ENCODE measurements at places on chromosomes 7 and 10. TPM values are rescaled to one million over a fixed set of nuclear protein-coding genes. Genes with fewer than 3 reads are reported as not detected.

NANOS1 gene
- polyA plus RNA-seq = 3.4 TPM

SPDYE2 gene
- polyA plus RNA-seq = 1.6 TPM

TAC1 gene
- polyA plus RNA-seq = 0.60 TPM

KCP gene
- polyA plus RNA-seq = 14.0 TPM

DNA sequence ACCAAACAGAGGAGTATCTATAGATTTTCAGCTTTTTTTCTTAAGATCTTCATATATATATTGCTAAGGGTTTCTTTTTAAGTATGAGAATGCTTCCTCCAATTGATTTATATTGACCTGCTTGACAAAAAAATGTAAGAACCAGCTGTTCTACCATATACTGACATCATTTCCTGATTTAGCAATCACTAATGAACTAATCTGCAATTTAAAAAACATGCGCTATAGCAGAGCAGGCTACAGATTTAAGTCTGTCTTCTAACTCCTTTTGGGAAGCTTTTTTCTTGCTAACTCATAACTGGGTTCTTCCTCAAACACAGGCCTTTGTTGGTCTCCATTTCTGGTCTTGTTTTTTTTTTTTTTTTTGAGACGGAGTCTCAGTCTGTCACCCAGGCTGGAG is 33.2 kb downstream of the ABCC2 start:
- no peak for DNase-seq

GDF10 gene
- 2.9 TPM for polyA plus RNA-seq

DNA sequence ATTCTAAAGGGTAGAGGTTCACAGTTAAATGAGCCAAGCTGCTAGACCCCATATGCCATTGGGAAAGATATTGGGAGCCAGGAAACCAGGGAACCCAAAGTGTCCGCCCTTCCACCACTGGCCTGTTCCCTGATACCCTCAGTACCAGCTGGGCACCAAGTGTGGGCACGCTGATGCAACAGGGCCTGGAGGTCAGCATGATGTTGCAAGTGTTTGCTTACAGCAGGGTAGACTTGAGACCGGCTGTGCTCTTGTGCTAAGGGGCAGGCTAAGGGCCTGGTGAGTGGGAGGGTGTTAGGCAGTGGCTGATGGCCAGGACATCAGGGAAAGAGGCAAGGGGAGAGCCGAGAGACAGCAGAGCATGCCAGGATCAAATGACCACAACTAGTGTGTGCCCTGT is 21.0 kb upstream of the MYL7 start:
- DNase-seq = no peak

C10orf105 gene
- 0.15 TPM for polyA plus RNA-seq

DNA sequence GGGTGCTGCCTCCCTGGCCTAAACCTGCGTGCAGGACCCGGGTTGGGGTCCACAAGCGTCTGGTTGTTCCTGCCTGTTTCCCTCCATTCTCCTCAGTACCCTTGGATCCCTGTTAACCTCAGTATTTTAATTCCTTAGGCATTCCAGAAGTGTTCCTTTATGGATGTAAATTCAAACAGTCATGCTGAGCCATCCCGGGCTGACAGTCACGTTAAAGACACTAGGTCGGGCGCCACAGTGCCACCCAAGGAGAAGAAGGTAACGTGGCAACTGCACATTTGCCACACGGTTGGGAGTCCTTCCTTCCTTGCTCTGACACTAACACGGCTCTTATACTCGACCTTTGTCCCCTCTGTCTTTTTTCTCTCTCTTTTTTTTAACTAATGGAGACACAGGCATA is 187.1 kb downstream of the ARHGAP21 start:
- no peak for DNase-seq

- no peak for DNase-seq
These were observed 103.0 kb downstream of the VOPP1 start for GRCh38 chr7:55469271-55469681.

- DNase-seq = peak; percentile 51
These were observed 61.7 kb downstream of the SH2D4B start for GRCh38 chr10:80599424-80599847.

GRCh38 chr10:78905957-78906308 is 162.8 kb upstream of the ZMIZ1 start:
- DNase-seq = no peak

IFT22 gene
- 73.6 TPM for polyA plus RNA-seq

TMEM213 gene
- 49.6 TPM for polyA plus RNA-seq

EBLN1 gene
- polyA plus RNA-seq = not detected

GRCh38 chr10:31759124-31759798 is 169.4 kb downstream of the ARHGAP12 start:
- peak; percentile 34 for DNase-seq

GRCh38 chr7:127208351-127208750 is 44.4 kb downstream of the GRM8 start:
- DNase-seq = no peak

GRCh38 chr10:59360605-59361405 is 1.5 kb downstream of the FAM13C start:
- DNase-seq = no peak

HTR5A gene
- not detected for polyA plus RNA-seq

DNA sequence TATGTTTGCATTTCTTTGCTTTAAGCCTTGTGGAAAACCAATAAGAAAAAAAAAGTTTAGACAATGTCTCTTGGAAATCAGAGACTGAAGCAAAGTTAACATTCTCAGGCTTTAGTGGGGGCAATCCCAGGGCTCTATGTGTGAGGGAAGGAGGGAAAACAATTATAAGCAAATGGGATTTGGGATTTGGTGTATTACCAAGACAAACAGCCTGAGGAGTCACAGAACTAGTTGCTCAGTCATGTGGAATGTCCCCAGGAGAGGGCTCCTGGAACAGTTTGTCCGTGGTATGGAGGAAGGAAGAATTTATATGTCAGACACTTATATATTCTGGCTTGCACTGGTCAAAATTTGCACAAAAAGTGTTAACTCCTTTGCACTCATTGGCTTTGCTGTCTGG is 562.9 kb upstream of the TPK1 start:
- no peak for DNase-seq

- no peak for DNase-seq
These were observed 22.7 kb downstream of the ZNF22 start for GRCh38 chr10:45023426-45023825.

GRCh38 chr10:17175551-17175950 is 25.9 kb downstream of the TRDMT1 start:
- DNase-seq = no peak

ADIRF gene
- 12.7 TPM for polyA plus RNA-seq

GRCh38 chr10:94397549-94398370 is 4.6 kb upstream of the TBC1D12 start:
- no peak for DNase-seq

FXYD4 gene
- not detected for polyA plus RNA-seq

CALML5 gene
- polyA plus RNA-seq = not detected

NYAP1 gene
- 2.9 TPM for polyA plus RNA-seq

DNA sequence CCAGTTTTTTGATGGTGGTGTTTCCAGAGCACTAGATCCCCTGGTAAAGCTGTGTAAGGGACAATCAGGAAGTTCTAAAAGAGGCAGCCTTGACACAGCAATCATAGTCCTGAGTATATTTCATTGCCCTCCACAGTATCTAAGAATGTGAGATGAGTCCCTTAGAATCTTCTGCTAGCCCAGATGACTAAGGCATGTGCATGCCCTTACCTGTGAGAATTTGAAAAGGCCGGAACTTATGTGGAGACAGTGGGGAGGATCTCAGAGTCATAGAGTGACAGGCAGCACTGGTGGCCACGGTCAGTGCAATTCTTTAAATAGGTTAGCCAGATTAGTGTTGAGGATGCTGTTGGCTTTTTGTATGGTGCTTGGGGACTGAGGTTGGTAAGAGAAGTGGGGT is 361.4 kb upstream of the VSTM2A start:
- no peak for DNase-seq

CPA4 gene
- 0.11 TPM for polyA plus RNA-seq

GRCh38 chr10:93493162-93493561 is 3.2 kb upstream of the CEP55 start:
- DNase-seq = no peak

GRCh38 chr7:150385302-150385723 is 6.2 kb downstream of the ZNF775 start:
- no peak for DNase-seq

PSD gene
- polyA plus RNA-seq = 9.0 TPM

- no peak for DNase-seq
These were observed 136.4 kb upstream of the MDFIC start for GRCh38 chr7:114785496-114785895.

- DNase-seq = no peak
These were observed 63.6 kb upstream of the CARD11 start for GRCh38 chr7:3107228-3107763.

DNA sequence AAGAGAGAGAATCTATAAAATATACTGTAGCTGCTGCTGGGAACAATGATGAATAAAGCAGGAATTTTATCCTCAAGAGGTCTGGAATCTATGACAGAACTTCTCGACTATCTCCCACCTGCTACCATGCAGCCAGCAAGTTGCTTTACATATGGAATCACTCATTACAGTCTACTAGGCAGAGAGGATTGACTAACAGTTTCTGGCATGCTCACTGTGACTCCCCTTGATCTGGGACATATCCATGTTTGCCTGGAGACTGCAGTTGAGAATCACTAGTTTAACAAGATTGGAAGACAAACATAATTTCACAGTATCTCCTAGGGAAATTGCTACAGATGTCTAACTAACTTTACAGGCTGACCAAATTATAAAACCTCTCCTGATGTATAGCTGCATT is 13.3 kb downstream of the GPR37 start:
- DNase-seq = no peak

All from right renal pelvis (tissue), 4 donors.